ENCODE measurements at places on chromosomes 7 and 10. TPM values are rescaled to one million over a fixed set of nuclear protein-coding genes. Genes with fewer than 3 reads are reported as not detected.

The FAM24A gene
- total RNA-seq, result not detected

The CALHM3 gene
- total RNA-seq, result 4.8 TPM

The PRF1 gene
- not detected for total RNA-seq

The ZNF786 gene
- 3.4 TPM for total RNA-seq

The CRHR2 gene
- not detected for total RNA-seq

The WEE2 gene
- 0.05 TPM for total RNA-seq

The MTURN gene
- 10.9 TPM for total RNA-seq

The DMTF1 gene
- total RNA-seq, result 47.0 TPM

The SLC25A28 gene
- total RNA-seq, result 17.4 TPM

The MASTL gene
- total RNA-seq, result 42.6 TPM

The OR2A14 gene
- total RNA-seq, result not detected

The SNX10 gene
- total RNA-seq, result 28.9 TPM

The TCTN3 gene
- total RNA-seq, result 41.8 TPM

Data from A172 (cell line).